ENCODE measurements at places on chromosomes 7 and 10.
A peak's percentile ranks its signal among the peaks of the same experiment; 100 is the strongest.

DNA sequence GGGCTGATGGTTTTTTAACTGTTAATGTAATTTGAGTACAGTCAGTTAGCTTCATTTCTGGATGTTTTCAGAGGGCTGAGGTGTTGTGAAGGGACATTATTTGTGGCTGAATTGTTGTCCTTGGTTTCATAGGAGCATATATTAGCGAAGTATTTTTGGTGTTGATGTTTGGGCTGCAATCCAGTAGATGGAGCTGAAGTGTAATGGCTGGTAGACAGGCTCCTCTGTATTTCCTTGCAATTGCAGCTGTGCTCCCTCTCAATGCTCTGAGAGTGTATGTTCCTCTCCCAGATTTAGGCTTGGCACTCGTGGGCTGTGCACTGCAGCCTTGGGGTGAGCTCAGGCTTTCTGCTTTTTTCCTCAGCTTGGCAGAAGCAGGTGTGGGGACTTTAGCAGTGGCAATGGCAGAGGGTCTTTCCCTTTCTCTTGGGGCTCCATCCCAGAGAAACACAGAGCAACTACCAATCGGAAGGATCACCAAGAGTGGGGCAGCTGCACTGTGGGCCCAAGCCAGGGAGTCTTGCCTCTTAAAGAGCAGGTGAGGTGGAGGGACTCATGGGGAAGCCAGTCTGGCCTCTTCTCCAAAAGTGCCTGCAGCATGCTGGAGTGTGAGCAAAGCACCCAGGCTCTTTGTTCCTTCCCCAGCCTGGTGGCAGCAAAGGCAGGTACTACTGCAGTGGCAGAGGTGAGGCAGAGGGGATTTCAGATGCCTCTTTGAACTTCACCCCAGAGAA lies 544.4 kb downstream of the SH2D4B start:
- no peak for DNase-seq

DNA sequence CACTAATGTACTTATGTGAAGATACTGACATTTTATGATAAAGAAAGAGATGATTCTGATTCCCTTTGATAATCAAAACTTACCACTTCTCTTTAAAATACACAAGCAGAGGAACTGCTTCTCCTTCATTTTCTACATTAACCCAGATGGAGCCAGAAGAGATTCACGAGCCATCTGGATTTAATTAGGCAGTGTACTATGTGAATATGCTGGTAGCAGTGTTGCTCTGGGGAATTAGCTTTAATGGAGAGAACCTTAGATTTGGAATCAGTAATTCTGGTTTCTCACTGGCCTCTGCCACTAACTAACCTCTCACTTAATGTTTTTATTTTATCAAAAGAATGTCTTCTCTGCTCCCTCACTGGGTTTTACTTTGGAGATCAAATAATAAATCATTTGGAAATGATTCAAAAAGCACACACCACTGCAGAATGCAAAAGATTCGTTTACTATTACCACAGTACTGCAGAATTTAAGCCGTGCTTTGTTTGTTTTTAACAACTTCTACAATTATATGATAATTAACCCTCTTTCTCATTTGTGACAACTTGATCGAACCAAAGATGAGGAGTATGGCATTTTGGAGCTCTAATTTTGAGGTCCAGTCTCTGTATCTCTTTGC lies 77.5 kb upstream of the PHYHIPL start:
- peak; percentile 15 for DNase-seq

DNA sequence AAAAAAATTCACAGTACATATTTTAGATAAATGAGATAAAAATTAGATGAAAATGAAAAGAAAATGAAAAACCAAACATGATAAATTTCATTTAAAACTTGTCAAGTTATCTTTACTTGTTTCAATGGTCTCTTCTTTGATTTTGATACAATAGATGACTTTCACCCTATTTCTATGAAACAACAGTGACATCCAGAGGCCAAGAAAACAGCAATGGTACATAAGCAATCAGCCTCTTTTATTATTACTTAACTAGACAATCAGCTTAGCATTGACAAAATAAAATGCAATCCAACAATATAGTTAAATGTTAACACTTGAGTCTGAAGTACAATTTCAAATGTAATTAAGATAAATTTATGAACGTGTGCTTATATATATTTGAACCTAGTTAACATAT lies 74.8 kb upstream of the GPR37 start:
- DNase-seq, result no peak

- DNase-seq, result no peak
These were observed 44.6 kb downstream of the TAX1BP1 start for GRCh38 chr7:27784399-27785053.

- no peak for DNase-seq
These were observed 250.2 kb downstream of the ELFN1 start for GRCh38 chr7:1920266-1920681.

GRCh38 chr7:73721377-73721817 lies 1.9 kb upstream of the STX1A start:
- no peak for DNase-seq

GRCh38 chr7:122140918-122141317 lies 3.1 kb downstream of the AASS start:
- no peak for DNase-seq

- DNase-seq, result no peak
These were observed 174.8 kb downstream of the RAPGEF5 start for GRCh38 chr7:22182149-22182548.

DNA sequence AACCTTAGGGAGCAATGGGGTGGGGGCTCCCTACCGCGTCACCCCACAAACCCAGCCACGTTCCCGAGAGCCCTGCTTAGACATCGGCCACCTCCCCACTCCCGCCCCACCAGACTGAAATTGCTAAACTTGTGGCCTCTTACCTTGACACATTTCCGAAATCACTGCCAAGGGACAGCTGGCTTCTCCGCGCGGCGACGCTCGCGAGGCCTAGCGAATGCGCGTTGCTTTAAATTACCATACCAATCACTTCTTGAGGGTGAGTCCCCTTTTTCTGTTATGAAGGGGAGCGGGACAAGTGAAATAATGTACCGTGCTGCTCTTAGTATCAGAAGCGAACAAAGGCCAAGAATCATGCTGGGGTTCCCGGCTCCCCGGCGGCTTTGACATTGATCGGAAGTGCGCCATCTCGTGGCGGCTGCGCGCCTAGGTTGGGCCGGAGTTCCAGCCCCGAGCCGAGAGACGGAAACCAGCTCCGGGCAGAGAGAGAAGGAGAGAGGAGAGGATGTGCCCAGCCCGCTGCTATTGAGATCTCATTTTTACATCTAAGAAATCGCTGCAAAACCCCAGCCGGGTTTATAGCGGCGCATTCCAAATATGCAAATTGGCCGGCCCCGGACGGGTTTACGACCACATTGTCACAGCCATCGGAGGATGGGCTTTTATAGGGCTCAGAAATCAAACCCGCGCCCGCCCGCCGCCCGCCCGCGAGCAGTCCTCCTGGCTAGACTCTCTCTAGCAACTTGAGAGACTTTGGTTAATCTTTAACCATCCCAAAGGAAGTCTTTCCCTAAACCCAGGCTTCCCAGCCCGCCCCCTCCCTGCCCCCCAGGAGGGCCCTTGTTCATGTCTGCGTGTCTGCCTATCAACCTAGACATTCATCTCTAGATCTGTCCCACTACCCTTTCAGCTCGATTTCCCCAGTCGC lies 5.3 kb downstream of the HOXA11 start:
- DNase-seq, result no peak

DNA sequence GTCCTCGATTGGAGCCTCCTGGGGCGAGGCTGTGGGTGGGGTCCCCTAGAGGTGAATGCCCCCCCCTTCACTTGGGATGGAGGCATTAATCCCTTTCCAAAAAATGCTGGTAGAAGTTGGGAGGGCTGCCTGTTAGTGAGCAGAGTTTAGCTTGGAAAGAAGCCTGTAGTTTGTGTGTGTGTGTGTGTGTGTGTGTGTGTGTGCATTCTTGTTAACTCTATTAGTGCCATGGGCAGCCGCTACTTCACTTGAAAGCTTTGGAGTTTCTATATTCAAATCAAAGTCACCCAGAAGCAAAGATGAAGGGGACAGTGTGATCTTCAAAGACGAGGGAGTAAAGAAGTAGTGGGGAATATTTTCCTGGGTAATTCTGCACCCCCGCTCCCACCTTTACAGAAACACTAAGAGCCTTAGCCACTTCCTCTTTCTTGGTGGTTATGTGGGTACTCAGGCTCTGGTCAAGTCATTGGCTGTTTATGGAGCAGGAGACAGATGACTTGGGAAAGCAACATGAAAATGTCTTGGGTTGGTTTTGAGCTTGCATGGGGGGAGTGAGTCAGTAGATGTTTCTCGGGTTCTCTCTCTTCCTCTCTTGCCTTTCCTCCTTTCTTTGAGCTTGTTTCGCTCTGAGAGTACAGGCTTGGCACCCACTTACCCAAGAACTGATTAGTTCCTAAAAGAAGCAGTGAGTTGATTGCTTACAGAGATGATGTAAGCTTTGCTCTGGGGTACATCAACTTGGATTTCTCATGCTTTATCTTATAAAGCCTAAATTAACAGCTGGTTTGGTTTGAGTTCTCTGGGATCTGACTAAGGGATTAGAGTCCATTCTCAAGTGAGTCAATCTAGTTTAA lies 35.9 kb downstream of the TCF7L2 start:
- peak; percentile 21 for DNase-seq

- no peak for DNase-seq
These were observed 117.5 kb downstream of the NEURL1 start for GRCh38 chr10:103610921-103611511.

- DNase-seq, result no peak
These were observed 16.5 kb downstream of the PWWP2B start for GRCh38 chr10:132413226-132414205.
